ENCODE measurements at places on chromosomes 2 and 18.

GRCh38 chr18:68114989-68115388, 598.5 kb upstream of the DSEL start:
- no peak overlapping the region for H3K27ac ChIP-seq
- no peak overlapping the region for H3K4me3 ChIP-seq
- H3K27me3 ChIP-seq: no peaks in the 10 kb centered on the region
- H3K4me1 ChIP-seq: no peaks in the 10 kb centered on the region
- H3K36me3 ChIP-seq: no peaks in the 10 kb centered on the region
- no peak for DNase-seq

DNA sequence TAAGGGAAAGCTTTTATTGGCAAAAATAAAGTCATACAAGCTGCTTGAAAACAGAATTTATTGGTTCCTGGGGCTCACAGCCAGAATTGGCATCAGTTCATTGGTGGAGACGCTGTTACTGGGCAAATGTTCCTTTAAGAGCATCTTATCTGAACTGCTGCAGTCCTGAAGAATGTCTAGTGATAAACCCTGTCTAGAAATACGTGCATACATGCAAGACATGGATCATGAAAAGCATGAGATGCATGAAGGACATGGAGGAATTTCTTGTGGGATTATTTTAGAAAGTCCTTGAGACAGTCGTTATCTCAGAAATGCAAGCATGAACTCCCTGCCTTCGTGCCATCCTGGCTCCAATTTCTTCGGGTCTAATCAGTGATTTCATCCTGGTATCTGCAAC, 32.5 kb upstream of the FHOD3 start:
- no peaks in the 10 kb centered on the region for H3K27me3 ChIP-seq
- DNase-seq: no peak

DNA sequence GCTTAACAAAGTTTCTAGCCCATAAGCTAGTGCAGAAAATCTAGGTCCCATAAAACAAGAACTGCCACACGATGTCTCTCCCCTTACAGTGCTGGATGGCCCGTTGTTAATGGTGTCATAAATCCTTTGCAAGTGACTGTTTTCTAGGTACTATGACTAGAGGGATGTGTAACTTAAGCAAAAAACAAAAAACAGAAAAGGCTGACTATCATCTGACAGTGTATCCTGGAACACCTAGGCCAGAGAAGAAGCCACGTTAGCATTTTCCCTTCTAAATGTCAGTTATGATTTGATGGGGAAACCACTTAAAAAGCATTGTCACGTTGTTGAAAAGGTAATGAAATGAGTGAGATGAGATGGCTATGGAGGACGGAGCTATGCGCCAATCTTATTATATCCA, 2.4 kb downstream of the CASP8 start:
- no peaks in the 10 kb centered on the region for H3K27me3 ChIP-seq
- DNase-seq: peak; percentile 45
- peaks cover 8% of the 10 kb centered on the region for H3K4me1 ChIP-seq
- H3K4me3 ChIP-seq: no peak overlapping the region

DNA sequence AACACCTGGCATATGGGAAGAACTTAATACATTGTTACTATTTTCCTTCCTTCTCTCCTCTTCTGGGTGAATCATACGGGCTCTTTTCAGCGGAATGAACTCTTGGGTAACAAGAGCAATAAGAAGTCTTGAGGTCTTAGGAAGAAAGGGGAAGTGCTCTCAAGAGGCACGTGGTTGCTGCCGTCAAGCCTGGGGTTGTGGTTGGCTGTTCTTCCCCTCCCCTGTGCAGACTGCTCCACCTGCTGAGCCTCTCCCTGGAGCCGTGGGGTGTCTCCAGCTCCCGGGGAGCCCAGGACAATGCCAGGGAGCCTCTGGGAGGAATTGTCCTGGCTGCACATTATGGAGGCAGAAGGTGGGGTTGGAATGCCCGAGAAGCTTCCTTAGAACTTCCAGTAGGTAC, 19.4 kb downstream of the TOGARAM2 start:
- H3K4me1 ChIP-seq: peaks cover 3% of the 10 kb centered on the region
- no peaks in the 10 kb centered on the region for H3K36me3 ChIP-seq
- no peak overlapping the region for H3K27ac ChIP-seq
- DNase-seq: peak; percentile 25

DNA sequence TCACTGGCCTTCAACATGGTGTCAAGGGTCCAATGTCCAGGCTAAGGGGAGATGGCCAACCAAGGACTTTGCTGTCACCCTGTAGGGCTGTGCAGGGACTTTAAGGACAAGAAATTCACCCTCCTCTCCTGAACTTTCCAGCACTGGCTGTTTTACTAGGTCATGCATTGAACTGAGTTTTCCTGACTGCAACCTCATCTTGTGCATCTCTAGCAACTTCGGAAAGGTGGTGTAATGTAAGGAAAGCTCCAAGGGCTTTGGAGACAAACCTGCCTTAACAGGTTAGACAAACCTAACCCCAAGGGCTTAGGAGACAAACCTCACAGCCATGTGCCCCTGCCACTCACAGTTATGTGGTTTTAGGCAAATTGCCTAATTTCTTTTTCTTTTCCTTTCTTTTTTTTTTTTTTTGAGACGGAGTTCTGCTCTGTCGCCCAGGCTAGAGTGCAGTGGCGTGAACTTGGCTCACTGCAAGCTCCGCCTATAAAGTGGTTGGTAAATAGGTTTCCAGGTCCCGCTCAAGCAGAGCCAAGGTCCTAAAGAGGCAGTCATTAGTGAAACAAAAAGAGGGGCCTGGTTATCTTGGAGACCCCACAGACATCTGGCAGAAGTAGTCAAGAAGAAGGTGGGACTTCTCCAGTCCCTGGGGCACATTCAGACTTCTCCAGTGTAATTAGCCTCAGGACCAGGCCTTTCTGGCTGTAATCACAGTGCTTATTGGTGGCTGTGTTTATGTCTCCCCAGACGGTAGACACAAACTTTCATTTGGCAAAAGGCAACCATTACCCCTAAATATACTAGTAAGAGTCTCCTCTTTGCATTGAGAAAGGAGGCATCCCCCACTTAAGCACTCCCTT, 37.6 kb upstream of the PMAIP1 start:
- no peak overlapping the region for H3K27ac ChIP-seq
- peaks cover 5% of the 10 kb centered on the region for H3K4me1 ChIP-seq
- DNase-seq: no peak
- no peaks in the 10 kb centered on the region for H3K27me3 ChIP-seq
- no peaks in the 10 kb centered on the region for H3K36me3 ChIP-seq

Measured in K562 (cell line).